Vagina (tissue), 2 donors: ENCODE measurements at places on chromosomes 4 and X. TPM values are rescaled to one million over a fixed set of nuclear protein-coding genes. Genes with fewer than 3 reads are reported as not detected.

Gene GUCY2F
- not detected for total RNA-seq

Gene RHOH
- 2.9 TPM for total RNA-seq

Gene TMEM255A
- 10.8 TPM for total RNA-seq

Gene CFP
- total RNA-seq, result 0.74 TPM

Gene AWAT2
- not detected for total RNA-seq

GRCh38 chr4:14303856-14304255 lies 676.3 kb upstream of the BOD1L1 start:
- H3K36me3 ChIP-seq, result no peaks in the 10 kb centered on the region
- no peak overlapping the region for H3K27ac ChIP-seq
- DNase-seq, result no peak
- no peaks in the 10 kb centered on the region for H3K27me3 ChIP-seq
- H3K4me1 ChIP-seq, result no peaks in the 10 kb centered on the region

- H3K4me1 ChIP-seq, result no peaks in the 10 kb centered on the region
- H3K27me3 ChIP-seq, result no peaks in the 10 kb centered on the region
- no peak overlapping the region for H3K4me3 ChIP-seq
- no peak for DNase-seq
Measured at GRCh38 chrX:125681058-125681457, 361.4 kb downstream of the TEX13C start.

- H3K36me3 ChIP-seq, result no peaks in the 10 kb centered on the region
- H3K27ac ChIP-seq, result no peak overlapping the region
- no peaks in the 10 kb centered on the region for H3K27me3 ChIP-seq
- no peak for DNase-seq
Measured at GRCh38 chr4:174177536-174177935, 105.9 kb downstream of the FBXO8 start.

GRCh38 chr4:42649870-42650269 lies 7.0 kb downstream of the ATP8A1 start:
- no peaks in the 10 kb centered on the region for H3K27me3 ChIP-seq
- H3K4me1 ChIP-seq, result peaks cover 15% of the 10 kb centered on the region
- H3K36me3 ChIP-seq, result no peaks in the 10 kb centered on the region
- no peak overlapping the region for H3K27ac ChIP-seq
- DNase-seq, result no peak
- H3K4me3 ChIP-seq, result no peak overlapping the region

GRCh38 chrX:120120223-120120622 lies 4.5 kb upstream of the RHOXF1 start:
- no peak overlapping the region for H3K27ac ChIP-seq
- no peaks in the 10 kb centered on the region for H3K4me1 ChIP-seq
- no peaks in the 10 kb centered on the region for H3K27me3 ChIP-seq

DNA sequence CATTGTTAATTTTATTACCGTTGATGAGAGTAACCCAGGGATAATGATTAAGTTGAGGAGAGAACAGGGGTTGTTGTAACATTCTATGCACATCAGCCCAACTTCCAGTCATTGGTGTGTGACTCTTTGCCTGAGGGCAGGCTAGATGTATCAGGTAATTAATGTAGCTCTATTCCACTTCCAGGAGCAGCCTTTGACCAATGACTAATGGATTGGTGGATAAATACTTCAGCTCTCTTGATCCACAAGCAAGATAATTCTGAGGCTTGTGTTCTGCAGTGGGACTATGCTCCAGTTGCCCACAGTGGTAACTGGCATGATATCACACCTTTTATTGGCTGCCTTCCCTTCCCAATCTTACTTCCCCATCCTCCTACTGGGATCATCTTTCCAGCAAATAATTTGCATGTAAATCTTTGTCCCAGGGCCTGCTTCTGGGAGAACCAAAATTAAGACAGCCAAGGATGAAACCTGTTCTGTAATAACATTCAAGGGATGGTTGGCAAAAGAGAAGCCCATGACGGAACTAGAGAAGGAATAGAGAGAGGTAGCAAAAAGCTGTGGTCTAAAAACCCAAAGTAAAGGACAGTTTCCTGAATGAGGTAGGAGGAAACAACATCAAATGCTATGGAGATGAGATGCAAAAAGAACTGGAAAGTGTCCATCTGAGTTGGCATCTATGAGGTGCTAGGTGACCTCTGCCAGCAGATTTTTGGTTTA lies 241.4 kb upstream of the RPS6KA3 start:
- no peaks in the 10 kb centered on the region for H3K27me3 ChIP-seq
- no peak overlapping the region for H3K4me3 ChIP-seq

DNA sequence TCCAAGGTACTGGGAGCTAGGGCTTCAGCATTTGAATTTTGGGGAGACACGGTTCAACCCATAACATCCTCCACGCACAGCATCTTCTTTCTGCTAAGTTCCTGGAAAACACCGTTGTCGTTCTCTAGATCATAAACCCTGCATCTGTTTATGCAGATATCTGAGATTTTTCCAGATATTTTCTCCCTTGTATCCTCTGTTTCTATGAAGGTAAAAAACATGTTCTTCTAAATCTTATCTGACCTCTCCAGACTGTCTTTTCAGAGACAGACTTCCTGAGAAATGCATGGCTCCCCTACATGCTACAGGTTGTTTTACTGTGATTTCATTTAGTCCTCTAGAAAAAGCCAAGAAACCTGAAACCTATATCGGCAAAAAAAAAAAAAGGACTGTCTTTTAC lies 152.3 kb upstream of the KLF3 start:
- H3K36me3 ChIP-seq, result no peaks in the 10 kb centered on the region
- no peak overlapping the region for H3K27ac ChIP-seq
- no peak overlapping the region for H3K4me3 ChIP-seq
